Right kidney (tissue), 9 donors: ENCODE measurements at places on chromosomes 6 and 20.

- DNase-seq: no peak
Observed at GRCh38 chr20:45576995-45577394, 2.1 kb downstream of the WFDC8 start.

DNA sequence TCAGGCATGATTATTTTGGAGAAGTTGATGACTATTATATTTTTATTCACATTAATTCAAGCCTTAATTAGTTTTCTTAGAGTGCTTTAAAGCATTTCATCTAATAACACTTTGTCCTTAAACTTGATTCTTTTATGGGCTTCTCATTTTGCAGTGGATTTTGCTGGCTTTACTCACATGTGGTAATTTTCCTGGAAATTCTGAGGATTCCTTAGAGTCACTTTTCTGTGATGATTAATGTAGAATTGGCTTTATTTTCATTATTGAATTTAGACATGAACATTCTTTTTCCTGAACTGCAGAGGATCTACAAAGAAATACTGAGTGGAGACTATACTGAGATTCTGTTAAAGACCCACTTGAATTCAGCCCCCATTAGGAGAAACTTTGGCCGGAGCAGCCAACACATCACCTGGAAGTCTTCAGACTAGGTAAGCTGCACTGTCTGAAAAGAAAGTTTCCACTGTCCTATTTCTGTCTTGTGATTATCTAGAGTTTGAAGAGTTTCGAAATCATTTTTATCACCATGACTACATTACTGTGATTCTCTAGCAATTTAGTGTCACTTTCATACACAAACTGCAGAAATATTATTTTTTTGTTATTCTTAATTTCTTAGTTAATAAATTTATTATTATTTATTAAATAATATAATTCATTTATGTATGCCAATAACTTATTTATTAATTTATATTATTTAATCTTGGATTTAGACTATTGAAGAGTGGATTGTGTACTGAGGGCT lies 1.9 kb downstream of the RFPL4B start:
- DNase-seq: no peak

DNA sequence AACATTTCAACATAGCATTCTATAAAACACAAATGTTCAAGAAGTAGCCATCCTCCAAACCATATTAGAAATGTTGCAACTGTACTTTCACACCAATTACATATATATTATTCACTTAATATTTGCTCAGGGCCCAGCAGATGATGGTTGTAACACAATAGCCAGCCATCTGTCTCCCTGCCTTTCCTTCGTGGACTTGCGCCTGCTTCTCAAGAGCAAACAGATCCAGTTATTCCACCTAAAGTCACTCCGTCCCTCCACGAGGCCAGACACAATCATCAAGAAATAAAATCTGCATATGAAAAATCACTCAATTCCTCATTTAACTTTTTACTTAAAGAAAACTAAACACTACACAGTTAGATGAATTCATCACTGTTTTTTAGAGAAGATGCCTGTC lies 160.4 kb downstream of the RALGAPA2 start:
- DNase-seq: no peak

DNA sequence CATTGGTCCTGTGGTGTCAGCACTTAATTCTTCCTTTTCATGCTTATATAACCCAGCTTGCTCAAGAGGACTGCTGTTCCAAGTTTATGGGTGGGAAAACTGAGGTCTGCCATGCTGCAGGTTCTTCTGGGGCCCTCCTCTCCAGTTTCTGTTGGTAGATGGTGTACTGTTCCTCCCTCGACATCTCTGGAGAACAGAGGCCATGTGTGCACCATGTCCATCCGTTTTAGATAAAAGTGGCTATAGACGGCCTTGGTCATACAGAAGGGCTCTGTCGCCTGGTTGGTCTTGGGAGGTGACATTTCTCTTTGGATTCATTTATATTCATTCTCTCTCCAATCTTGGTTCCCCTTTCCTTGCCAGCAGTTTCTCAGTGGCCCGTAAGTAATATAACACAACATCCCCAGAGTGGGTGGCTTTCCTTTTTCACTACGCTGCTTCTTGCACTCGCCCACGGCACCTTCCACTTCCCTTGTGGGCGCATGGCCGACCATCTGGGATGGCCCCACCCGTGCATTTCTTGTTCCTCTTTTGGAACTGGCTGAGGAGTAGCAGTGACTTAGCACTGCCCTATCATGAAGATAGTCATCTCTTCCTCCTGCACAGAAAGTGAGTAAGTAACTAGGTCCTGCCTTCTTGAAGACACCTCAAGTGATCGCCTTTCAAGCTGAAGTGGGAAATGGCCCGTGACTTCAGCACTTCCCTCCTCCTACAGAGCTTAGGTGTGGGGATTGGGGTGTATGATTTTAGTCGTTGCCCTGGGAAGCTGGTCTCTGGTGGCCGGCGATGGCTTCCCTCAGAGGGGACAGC lies 94.2 kb downstream of the RREB1 start:
- no peak for DNase-seq

GRCh38 chr20:4607287-4607713 lies 114.4 kb upstream of the PRND start:
- DNase-seq: no peak

GRCh38 chr20:63740627-63741353 lies 1.2 kb downstream of the SLC2A4RG start:
- DNase-seq: peak; percentile 96

DNA sequence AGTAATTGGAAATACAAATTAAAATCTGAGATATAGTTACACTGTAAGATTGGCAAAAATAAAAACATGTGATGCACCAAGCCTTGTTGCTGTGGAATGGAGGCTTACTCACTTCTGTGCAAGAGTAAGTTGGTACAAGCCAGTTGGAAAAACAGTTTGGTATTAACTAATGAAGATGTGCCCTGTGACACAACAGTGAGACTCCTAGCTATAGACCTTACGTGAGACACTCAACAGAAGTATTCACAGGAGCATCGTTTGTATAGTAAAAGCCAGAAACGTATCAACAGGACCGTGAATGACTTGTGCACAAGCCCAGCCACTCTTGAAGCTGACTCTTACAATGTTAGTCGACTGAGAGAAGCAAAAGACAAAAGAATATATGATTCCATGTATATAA lies 14.6 kb downstream of the NAA20 start:
- DNase-seq: no peak

DNA sequence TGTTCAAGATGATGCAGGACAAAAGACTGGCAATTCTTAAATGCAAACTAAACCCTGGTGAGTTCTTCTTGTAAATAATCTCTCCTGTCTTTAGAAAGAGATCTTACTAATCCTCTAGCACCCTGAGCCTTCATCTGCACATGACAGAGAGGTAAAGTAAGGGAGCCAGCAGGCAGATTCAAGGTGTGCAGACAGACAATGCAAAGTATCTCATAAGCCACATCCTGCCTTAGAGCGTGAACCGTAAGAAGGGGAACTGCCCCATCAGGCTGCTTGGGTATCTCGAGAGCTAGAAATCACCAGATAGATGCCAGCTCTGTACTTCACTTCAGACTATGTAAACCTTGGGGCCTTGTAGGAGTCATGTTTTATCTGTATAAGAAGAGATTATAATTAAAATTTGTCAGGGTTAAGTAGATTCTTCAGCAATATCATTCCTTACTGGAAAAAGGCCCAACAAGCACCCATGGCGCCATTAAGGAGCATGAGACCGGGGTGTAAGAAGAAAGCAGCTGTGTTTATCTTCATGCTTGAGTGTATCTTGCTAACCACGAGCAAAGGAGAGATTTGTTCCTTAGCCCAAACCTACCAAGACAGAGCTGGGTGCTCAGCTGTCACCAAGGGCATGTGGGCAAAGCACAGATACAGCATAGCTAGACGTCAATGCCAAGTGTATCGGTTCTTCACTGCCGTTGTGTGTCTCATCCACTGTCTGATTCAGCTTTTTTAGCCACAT lies 24.4 kb downstream of the CNR1 start:
- DNase-seq: no peak

DNA sequence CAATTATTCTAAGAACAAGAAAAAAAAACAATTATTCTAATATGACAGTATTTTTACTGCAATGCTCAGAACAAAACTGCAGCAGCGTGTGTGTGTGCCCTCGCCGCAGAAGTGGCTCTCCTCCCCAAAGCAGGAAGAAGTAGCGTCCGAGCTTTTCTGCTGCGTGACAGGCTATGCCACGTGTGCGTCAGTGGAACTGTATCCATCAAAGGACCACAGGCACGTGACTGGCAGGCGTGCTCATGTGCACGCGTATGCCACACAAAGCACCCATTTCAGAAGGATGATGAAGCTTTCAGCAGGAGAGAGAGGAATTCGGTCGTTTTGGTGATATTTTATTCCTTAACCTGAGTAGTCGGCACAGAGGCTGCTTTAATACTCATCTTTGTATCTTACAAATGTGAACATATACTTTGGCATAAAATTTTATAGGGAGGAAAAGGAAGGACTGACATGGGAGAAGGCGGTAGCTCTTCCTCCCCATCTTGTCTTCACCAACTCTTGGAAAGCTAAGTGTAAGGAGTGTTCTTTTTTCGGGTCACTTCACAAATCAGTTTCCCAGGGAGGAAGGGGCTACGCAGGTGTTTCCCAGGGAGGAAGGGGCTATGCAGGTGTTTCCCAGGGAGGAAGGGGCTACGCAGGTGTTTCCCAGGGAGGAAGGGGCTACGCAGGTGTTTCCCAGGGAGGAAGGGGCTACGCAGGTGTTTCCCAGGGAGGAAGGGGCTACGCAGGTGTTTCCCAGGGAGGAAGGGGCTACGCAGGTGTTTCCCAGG lies 3.4 kb downstream of the TCFL5 start:
- DNase-seq: no peak
